Adipocyte (in vitro differentiated cells): ENCODE measurements at places on chromosomes 3 and 15.

- peak; percentile 27 for DNase-seq
Observed at GRCh38 chr3:117084739-117085270, 375.2 kb downstream of the TUSC7 start.

DNA sequence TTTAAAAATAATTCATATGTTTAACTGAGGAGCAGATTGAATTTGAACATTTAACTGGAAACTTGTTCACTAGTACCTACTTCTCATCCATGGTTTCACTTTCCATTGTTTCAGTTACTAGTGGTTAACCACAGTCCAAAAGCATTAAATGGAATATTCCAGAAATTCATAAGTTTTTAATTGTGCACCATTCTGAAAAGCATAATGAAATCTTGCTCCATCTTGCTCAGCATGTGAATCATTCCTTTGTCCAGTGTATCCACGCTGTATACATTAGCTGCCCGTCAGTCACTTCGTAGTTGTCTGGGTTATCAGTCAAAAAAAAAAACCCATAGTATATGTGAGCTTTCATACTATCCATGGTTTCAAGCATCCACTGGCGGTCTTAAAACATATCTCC is 217.6 kb downstream of the TPRG1 start:
- no peak for DNase-seq

DNA sequence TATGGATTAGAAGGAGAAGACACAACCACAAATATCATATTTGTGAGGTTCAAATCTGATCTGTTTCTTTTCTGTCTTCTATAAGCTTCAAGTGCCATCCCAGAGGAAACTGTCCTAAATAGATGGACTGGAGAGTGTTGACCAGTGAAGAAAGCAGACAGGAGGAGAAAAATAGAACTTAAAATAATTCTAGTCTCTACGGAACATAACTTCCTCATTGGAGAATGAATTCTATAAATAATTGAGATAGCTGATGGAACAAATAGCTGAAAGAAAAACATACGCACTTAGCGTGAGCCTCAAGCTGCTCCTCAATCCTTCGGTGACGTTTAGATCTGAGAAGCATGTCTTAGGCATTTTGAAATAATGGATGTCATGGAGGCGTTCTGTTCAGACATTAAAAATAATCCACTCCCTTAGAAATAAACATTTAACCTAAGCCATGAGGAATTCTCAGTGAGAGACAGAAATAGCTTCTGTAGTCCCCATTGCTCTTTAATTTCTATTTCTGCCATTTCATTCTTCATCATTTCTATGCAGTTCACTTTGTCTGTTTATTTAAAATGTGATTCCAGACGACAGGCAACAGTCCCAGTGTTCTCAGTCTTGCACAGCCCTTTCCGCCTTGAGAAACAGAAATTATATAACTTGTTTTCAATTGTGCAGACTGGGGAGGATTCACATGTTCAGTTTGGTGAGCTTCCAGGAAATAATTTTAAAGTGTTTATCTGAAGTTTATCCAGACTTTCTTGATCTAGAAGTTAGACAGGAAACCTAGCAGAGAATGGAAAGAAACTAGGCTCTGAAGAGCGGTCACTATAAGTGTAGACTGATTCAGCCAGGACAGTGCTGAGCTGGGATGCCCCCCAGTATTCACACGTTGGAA is 97.3 kb downstream of the NR1D2 start:
- peak; percentile 61 for DNase-seq

DNA sequence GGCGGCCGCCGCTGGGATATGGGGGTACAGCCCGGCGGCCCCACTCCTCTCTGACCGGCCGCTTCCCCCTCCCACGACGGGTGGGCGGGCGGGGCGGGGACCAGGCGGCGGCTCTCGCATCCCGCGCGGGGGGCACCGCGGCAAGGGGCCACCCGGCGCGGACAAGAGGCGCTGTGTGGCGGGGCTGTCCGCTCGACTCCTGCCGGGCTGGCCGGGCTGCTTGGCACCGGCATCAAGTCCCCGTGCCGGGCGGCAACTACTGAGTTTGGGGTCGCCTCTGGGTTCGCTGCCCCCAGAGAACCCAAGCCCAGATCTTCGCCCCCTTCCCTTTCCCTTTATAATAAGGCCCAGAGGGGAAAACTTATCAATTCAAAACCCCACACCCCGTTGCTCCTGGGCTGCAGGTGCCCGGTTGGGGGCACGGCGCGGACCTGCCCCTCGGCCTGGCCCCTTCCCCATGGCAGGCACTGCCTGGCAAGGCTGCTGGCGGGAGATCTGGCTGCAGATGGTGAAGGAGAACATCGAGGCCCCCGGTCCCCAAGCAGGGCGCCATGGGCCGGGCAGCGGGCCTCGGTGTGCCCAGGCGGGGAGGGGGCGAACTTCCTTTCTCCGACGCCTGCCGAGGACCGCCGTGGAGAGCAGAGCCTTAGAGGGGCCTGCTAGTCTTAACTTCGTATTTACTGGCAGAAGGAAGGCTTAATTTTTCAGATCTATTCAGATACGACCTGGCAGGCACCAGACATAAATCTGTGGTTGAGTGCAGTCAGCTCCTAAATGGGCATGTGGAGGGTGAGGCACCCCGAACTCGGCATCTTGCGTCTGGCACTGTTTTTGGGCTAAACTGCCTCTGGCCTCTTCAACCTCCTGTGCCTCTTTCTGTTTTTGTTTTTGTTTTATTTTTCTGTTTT is 911 bp downstream of the APBA2 start:
- peak; percentile 52 for DNase-seq

GRCh38 chr3:128081226-128081625 is 29.0 kb downstream of the SEC61A1 start:
- DNase-seq, result no peak

GRCh38 chr3:146912241-146913015 is 307.3 kb upstream of the PLSCR5 start:
- peak; percentile 7 for DNase-seq
